ENCODE measurements at places on chromosomes 4 and X. TPM values are rescaled to one million over a fixed set of nuclear protein-coding genes. Genes with fewer than 3 reads are reported as not detected.

The GYPE gene
- not detected for total RNA-seq

The ERCC6L gene
- 13.1 TPM for total RNA-seq

The C4orf36 gene
- total RNA-seq, result 1.2 TPM

The CCNQ gene
- total RNA-seq, result 31.4 TPM

The MAGEC2 gene
- 77.8 TPM for total RNA-seq

The PRRG3 gene
- total RNA-seq, result not detected

The SPANXA1 gene
- not detected for total RNA-seq

The HTN3 gene
- not detected for total RNA-seq

The IL3RA gene
- total RNA-seq, result 1.1 TPM

The RASL11B gene
- 0.60 TPM for total RNA-seq

The SPIN2A gene
- total RNA-seq, result 0.04 TPM

The PLS3 gene
- total RNA-seq, result 161 TPM

The FGA gene
- not detected for total RNA-seq

The CYLC1 gene
- total RNA-seq, result not detected

The FGB gene
- 1.2 TPM for total RNA-seq

The SLC35A2 gene
- 23.2 TPM for total RNA-seq

The BMPR1B gene
- total RNA-seq, result 5.9 TPM

The CXCL11 gene
- not detected for total RNA-seq

The STPG2 gene
- not detected for total RNA-seq

The CT45A2 gene
- total RNA-seq, result not detected

The CLDN22 gene
- not detected for total RNA-seq

The AKAP14 gene
- total RNA-seq, result not detected

The KLHL13 gene
- 9.8 TPM for total RNA-seq

The RENBP gene
- not detected for total RNA-seq

The HTT-AS gene
- total RNA-seq, result not detected

The DIPK2B gene
- not detected for total RNA-seq

The NHS gene
- total RNA-seq, result 5.9 TPM

The DUSP21 gene
- not detected for total RNA-seq

The SEPTIN11 gene
- 76.4 TPM for total RNA-seq

The FAT4 gene
- total RNA-seq, result 9.0 TPM

The MFAP3L gene
- total RNA-seq, result 4.3 TPM

The MAGEB17 gene
- not detected for total RNA-seq

The RASGEF1B gene
- 1.1 TPM for total RNA-seq

The NSDHL gene
- 24.5 TPM for total RNA-seq

The FREM3 gene
- total RNA-seq, result not detected

The PRDM5 gene
- total RNA-seq, result 11.7 TPM

The CPLX1 gene
- 0.17 TPM for total RNA-seq

The ZCCHC18 gene
- total RNA-seq, result 2.1 TPM

The OTC gene
- not detected for total RNA-seq

The NPNT gene
- 0.23 TPM for total RNA-seq

The PABPC5 gene
- 7.6 TPM for total RNA-seq

The XAGE3 gene
- total RNA-seq, result 3.9 TPM

The AREG gene
- not detected for total RNA-seq

The RWDD4 gene
- total RNA-seq, result 32.3 TPM

The PCDH19 gene
- total RNA-seq, result 0.64 TPM

The RIBC1 gene
- total RNA-seq, result 0.70 TPM

The UGT8 gene
- total RNA-seq, result 10.9 TPM

The XK gene
- total RNA-seq, result 1.6 TPM

The SGMS2 gene
- 51.1 TPM for total RNA-seq

The PDGFC gene
- 22.5 TPM for total RNA-seq
